ENCODE measurements at places on chromosomes 1 and 21. TPM values are rescaled to one million over a fixed set of nuclear protein-coding genes. Genes with fewer than 3 reads are reported as not detected.

GRCh38 chr21:23534850-23535249 is 2072.4 kb downstream of the MRPL39 start:
- no peak for DNase-seq

GRCh38 chr21:34345091-34345871 is 18.5 kb upstream of the KCNE2 start:
- DNase-seq, result no peak

DNA sequence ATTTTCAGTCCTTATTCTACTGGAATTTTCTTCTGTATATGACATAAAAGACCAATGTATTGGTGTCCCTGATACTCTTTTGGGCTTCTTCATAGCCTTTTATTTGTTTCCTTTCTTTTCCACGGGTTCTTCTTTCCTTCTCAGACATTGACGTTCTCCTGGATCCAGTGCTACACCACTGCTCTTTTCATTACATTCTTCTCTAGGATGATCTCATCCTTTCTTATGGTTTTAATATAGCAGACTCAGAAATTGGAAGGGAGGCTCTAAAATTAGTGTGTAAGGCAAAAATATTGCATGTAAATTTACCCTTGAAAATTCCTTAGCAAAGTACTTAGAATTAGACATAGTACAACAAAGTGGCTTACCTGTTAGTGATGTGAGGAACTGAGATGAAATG is 65.3 kb downstream of the SELENOF start:
- no peak for DNase-seq

DNA sequence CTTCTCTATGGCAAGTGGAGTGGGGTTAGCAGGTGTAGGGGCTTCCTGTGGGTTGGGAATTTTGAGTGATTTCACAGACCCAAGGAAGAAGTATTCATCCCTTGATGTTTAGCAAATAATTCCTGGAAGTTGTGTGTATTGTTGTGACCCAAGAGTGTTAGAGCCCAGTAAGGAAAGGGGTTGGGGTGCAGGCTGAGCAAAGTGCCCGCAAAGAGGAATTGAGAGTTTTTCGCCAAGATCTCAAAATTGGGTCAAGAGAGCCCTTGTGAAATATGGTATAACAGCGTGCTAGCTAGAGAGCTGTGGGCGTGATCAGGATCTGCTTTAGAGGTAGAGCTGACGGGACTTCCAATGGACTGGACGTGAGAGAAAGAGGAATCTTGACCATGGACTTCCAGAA is 73.0 kb upstream of the LAPTM5 start:
- no peak for DNase-seq

- DNase-seq, result peak; percentile 21
Measured at GRCh38 chr1:226082959-226083301, 20.4 kb downstream of the H3-3A start.

- DNase-seq, result no peak
Measured at GRCh38 chr1:239558991-239559390, 172.6 kb downstream of the CHRM3 start.

- DNase-seq, result no peak
Measured at GRCh38 chr1:117633068-117633345, 27.2 kb downstream of the TENT5C start.

DNA sequence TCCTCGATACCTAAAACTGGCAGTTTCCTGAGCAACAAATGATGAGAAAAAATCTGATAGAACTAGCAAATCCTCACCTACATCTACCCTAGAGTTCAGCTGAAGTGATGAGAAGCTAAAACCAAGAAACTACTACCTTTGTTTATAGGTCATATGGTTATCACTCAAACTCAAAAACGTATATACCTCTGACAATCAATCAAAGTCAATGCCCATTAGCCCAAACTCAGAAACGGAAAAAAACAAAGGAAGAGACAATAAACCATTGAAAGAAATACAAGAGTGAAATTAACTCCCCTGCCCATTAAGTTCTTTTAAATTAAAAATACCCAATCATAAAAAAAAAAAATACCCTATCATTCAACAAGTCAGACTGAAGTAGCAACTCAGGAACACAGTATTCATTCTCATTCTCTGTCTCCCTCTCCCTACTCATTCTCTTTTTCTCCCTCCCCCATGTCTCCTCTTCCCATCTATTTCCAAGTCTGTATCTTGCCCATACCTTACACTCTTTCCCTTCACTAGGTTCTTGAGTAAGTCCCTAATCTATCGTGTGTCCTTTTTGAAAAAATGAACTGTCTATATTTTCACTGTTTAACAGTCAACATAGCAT is 6.8 kb downstream of the CDC42BPA start:
- no peak for DNase-seq

SFN gene
- 0.53 TPM for total RNA-seq
